Stimulated activated CD8-positive, alpha-beta memory T cell treated with anti-CD3 and anti-CD28 coated beads, Interleukin-4, amount 100 ng/mL, for 1 hour (primary cell): ENCODE measurements at places on chromosomes 13 and 19.

- DNase-seq = no peak
Measured at GRCh38 chr13:109810761-109811510, 24.6 kb upstream of the IRS2 start.

DNA sequence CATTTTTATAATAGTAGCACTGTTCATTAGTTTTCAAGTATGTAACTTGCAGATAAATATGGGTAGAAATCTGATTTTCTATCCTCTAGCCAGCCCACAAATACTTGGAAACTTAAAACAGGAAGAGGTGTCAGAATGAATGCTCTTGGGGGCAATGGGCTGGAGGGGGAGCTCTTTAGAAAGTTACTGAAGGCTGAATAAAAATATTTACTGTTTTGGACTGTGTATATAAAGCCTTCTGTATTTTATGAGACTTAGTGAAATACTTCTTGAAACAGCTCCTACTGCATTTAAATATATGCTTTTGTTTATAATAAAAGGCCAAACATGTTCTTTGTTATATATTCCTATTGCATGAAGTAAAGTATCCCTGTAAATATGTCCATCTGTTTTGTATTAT lies 138.8 kb downstream of the RGCC start:
- DNase-seq = no peak

DNA sequence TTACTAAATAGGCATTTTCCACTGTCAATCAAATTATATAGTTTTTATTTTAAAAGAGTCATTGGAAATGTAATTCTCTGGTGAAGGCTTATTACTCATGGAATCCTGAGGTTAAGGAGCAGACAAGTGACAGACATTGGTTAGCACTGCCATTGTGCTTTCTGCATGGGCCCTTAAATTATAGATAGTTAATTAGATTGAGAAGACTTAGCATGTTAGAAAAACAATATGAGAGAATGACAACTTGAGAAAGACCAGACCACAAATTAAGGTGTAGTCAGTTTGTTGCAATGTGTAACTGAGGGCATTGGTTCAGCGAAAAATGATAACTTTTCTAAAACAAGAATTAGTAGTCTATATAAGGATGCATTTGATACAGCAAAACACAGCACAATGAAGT lies 195.5 kb downstream of the SLITRK6 start:
- no peak for DNase-seq

GRCh38 chr19:19138109-19138981 lies at the start of gene TMEM161A:
Gene TMEM161A (minus strand): TSS chr19:19138478. CDS start chr19:19138428, 50 bp downstream.
- peak; percentile 83 for DNase-seq

DNA sequence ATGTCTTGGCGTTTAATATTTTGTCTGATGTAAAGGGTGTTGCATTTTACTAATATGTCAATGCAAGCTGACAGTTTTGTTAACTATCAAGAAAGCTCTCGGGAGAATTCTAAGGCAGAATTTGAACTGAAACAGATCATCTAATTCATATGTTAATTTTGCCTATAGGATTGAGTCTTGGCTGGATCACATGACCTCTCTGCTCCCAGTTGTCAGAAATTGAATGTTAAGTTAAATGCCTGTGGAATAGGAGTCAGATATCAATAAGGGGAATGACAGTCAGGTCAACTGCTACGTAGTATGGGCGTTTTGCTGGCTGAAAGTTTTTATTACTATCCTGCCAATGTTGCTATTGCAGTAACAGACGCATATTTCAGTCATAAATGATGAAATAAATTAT lies 358.5 kb downstream of the MYO16 start:
- no peak for DNase-seq

GRCh38 chr19:31350693-31351055 lies 1.4 kb upstream of the TSHZ3 start:
- no peak for DNase-seq

DNA sequence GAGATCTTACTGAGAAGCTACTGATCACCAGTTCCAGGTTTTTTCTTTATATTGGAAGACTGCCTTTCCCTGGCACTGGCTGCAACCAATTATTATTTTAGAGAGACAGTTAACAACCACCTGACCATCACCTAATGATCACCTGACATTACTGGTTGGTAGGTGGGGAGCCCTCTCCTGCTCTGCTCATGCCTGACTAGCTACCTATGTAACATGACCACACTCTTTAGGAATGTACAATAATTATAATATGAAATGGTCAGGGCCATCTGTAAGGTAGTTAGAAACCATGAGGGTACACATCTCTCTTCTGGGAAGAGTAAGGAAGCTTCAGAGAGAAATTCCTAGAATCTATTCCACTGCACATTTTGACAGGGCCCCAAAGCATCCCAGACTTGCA lies 59.0 kb upstream of the SCEL start:
- DNase-seq = no peak

DNA sequence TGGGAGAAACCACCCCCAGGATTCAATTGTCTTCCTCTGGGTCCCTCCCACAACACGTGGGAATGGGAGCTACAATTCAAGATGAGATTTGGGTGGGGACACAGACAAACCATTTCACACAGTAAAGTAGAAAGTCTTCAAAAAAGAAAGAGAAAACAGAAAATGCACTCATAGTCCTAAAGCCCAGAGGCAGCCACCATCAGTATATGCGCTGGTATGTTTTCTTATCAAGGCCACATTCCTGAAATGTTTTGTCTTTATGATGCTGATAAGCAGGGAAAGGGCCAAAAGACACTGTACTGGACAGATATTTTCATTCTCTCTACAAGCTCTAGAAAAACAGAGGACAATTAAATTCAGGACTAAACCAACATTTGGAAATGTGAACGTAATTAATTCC lies 375.8 kb upstream of the TSHZ3 start:
- no peak for DNase-seq

DNA sequence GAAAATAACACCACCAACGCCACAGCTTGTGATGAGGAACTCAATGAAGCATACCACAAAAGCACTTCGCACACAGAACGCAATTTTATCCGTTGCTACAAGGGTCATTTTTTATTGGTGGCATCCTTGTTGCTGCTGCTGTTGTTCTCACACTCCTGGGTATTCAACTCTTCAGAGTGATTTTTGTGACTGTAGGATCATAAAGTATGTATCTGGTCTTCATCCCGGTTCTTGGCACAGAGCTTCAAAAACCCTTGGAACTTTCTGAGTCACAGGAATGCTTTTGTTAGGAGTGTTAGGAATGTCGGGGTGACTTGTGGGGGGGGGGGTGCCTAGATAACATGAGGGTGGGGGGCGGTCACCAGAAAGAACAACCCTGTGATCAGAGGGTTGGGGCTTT lies 108.4 kb downstream of the ZNF557 start:
- no peak for DNase-seq

DNA sequence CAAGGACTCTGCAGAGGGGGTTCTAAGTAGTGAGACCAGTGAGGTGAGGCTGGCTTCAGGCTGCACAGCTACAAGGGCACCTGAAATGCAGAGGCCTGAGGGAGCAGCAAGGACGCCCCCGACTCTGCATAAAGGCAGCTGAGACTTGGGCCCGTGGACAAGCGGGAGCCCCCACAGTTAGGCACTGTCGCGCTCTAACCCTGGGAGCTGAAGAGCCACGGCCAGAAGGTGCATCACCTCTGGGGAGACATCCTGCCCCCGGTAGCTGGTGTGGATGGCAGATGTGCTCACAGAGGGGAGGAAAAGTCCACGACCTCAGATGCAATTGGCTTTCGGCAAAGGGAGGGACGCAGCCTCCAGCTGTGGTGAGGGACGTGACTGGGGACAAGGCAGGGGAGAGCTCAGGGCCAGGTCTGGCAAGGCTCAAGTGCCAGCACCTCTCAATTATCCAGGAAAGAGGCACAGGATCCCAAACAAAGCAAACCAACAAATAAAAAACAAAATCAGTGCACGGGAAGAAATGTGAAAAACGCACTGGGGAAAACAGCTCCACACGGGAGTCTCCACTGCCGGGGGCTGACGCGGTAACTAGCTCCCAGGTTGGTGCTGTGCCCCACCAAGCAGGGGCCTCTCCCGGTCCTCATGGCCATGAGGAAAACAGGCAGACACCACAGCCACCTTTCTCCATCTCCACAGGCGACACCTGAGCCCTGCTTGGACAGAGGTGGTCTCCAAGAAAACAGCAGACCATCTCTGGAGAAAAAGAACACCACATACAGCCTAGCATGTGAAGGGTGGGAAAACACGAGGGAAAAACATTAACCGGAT lies 23.0 kb upstream of the PLPP2 start:
- DNase-seq = no peak

DNA sequence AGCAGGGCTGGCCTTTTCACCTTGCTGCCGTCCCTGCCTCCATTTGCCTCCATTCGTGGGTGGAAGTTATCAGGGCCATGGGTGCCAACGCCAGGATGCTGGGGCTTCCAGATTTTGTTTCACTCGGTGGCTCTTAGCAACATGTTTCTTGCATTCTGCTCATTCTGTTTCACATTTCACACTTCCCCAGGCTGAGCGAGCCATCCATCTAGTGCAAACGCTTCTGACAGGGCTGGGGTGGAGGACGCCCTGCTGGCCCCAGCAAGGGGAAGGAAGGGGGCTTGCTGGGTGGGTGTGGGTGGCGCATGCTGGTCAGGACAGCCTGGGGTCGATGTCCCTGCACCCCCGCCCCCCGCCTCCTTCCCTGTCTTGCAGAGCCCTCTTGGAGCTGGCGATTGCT lies 165.2 kb downstream of the URI1 start:
- DNase-seq = no peak

DNA sequence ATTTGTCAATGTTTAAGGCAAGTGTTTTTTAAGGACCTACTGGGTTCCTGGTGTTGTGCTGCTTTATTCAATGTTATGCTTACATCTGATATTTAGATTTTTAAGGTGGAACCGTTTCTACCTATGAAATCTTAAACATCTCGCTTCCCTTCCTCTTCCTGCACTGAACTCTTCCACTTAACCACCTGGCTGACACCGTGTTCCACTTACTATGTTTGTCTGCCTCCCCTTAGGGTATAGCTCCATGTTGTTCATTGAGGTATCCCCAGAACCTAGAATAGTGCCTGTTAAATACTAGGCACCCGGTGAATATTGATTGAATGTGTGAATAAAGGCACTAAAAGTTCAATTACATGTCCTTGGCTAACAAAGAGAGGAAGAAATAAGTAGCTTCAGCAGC lies 104.9 kb downstream of the RNF17 start:
- DNase-seq = no peak

DNA sequence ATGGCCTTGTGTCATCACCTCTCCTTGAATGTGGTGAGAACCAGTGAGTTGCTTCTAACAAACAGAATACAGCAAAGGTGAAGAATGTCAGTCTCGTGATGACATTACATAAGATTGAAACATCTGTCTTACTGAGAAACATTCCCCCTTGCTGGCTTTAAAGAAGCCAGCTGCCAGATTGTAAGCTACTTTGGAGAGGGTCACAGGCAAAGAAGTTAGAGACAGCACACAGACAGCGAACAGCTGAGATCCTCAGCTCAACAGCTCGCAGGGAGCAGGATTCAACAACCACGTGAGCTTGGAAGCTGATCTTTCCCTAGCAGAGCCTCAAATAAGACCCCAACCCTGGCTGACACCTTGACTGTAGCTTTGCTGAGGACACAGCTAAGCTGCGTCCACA lies 367.9 kb downstream of the LIG4 start:
- no peak for DNase-seq
